ENCODE measurements at places on chromosomes 5 and 9.

- no peak for DNase-seq
Measured at GRCh38 chr5:152686931-152687330, 281.9 kb upstream of the NMUR2 start.

DNA sequence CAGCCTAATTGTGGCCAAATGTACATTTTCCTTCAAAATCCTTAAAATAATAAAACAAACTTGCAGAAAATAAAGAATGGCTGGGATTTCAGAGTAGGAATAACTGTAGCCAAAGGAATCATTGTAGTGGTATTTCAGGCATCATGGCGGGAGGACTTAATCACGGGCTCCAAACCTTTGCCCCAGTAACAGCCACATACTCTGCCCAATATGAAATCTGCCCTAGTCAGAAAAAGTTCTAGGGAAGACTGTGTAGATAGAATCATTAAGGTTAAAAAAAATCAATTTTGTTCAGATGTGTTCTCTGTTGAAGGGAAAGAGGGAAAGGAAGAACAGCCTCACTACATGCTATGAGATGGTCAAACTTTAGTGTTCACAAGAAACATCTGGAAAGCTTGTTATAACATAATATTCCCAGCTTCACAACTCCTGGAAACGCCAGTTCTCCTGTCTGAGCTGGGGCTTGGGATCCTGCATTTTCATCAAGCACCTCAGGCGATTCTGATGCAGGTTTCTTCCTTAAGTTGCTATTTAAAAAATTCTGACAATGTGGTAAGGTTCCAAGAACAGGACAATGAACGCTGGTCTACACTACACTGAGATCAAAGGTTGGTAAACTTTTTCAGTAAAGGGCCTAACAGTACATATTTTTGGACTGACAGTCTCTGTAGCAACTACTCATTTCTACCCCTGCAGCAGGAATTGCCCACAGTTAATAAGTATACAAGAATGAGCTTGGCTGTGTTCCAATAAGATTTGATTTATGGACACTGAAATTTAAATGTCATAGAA, 87.9 kb downstream of the CEMIP2 start:
- DNase-seq = no peak

- no peak for DNase-seq
Measured at GRCh38 chr5:175118700-175119309, 325.2 kb downstream of the DRD1 start.

DNA sequence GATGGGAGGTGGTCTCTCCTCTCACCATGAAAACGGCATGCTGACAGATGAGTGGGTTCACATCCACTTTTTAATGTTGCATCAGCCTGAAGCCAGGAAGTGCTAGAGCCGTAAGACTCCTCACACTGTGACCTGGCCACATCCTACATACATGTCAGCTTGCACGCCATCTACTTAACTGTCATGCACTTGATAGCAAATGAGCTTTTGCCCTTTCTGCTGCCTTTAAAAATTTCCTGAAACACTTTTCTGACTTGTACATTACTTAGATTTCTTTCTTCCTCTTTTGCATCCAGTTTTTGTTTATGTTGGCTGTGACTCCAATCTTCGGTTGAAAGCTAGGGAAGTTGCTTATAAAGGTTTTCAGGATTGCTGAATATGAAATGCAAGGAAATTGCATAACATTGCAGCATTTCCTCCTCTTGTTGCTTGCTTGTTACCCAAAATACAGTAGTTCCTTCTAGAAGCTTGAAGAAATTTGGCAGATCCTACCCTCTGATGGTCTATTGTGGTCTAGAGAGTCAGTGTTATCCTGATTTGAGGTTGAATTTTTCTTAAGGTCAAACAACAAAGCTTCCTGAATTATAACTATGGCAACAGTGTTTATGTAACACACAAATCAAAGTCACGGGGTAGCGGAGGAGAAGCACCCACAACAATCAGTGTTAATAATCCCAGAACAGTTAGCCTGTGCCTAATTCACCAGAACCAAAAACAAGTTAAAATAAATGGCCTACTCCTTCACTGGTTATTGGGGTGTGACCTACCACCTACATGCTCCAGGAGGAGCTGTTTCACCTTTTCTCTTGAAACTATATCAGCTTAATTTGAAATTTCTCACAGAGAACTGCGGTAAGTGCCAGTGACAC, 232.5 kb downstream of the ARHGAP26 start:
- DNase-seq = no peak

DNA sequence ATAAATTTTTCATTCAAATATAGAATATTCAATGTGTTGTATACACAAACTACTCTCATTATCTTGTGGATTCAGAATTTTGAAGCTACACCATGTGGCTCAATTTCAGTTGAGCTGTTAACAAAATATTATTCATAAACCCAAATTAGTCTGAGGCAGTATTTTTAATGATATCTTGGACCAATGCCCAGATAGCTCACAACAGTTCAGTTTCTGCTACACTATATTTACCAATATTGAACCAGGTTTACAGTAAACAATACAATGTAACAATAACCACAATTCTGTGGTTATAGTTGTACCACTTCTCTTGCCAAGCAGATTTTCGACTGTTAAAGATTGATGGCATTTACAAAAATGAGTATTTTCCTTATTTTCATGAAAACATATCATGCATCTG, 99.9 kb downstream of the SSBP2 start:
- no peak for DNase-seq

DNA sequence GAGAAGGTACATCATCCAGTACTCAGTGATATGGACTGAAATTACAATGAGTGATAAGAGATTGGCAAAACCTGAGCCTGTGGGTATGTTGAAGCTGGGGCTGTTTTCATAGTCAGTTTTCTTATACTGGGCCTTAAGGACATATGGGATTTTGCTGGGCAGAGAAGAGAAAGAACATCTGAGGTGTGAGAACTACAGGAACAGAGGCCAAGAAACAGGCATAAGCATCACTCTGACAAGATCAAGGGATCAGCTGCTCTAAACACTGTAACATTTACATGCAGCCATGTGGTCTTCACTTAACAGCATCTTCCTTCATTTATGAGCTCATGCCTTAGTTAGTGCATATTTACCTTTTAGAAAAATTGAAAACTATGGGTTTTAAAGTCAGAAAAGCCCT, 220.0 kb downstream of the TRIM36 start:
- no peak for DNase-seq

DNA sequence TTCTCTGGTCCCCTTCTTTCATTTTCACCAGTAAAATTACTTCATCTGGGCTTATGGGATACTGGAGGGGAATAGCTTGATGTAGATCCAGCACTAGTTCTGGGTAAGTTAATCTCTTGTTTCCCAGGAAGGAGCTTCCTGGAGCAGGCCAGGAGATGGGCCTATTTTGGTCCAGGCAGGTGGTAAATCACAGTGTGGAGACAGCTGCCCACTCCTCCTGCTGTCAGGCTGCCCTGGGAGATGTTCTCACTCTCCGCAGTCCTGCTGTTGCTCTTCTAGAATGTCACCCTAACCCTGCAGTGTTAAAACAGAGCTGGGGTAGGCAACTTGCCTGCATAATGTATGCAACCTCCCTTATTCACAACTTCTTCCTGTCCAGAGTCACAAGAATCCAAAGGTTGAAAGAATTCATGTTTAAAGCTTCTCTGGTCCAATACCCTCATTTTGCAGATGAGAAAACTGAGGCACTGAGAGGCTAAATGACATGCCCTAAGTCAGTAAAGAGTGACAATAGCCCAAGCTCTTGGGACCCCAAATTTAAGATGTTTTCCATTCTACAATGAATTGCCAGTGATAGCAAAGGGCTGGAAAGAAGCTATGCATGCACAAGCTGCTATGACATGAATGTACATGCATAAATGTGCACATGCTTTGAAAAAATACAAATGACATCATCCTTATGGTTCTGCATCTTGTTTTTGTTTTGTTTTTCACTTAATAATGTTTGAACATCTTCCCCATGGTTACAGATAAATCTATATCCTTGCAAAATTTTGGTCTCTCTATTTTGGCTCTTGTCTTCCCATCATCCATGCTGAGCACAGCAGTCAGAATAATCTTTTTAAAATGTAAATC, 71.8 kb upstream of the ADRA1B start:
- no peak for DNase-seq

GRCh38 chr9:130347036-130347435, 81.5 kb downstream of the HMCN2 start:
- DNase-seq = no peak

GRCh38 chr5:40914835-40915234, 5.5 kb downstream of the C7 start:
- DNase-seq = no peak
